Caudate nucleus (tissue), 63 donors: ENCODE measurements at places on chromosomes 1 and 21.

- DNase-seq, result no peak
Observed at GRCh38 chr1:156499842-156500542, 583 bp downstream of the MEF2D start.

- no peak for DNase-seq
Observed at GRCh38 chr21:38875694-38876492, 70.2 kb downstream of the ETS2 start.

- no peak for DNase-seq
Observed at GRCh38 chr1:21628798-21629393, 40.3 kb downstream of the RAP1GAP start.

- DNase-seq, result no peak
Observed at GRCh38 chr21:46069719-46070279, 28.1 kb upstream of the COL6A2 start.

DNA sequence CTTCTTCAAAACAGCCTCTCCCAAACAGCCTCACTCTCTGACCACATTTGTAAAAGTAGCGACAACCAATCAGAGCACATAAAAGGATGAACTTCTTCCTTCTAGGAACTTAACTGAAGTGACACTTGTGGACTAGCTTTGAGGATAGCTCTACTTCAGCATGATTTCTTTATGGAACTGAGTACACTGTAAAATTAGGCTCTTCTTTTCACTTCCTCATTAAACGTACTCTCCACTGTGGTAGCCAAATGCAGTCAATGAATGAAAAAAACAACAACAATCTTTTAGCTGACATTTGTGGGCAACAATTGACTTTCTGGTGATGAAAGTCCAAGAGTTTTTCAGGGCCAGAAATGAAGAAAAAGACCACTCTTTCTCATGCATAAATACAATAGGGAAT, 9.6 kb downstream of the LRRC53 start:
- no peak for DNase-seq

DNA sequence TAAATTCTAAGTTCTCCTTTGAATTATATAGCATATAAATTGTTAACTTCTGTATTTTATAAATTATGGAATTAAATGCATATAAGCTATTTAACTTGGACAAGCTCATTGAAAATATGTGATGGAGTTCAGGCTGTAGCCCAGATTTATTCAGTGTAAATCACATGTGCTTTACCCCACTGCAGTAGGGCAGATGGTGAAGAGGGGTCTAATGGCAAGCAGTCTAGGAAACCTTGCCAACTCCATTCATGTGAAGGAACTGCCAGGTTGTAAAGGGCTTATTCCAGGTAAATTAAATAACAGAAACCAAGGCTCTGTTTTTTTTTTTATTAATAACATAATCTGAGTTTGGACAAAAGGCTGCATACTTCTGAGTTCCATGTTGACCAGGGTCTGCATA, 243.2 kb downstream of the NCAM2 start:
- DNase-seq, result no peak

GRCh38 chr21:38619992-38620479, 121.8 kb upstream of the ERG start:
- DNase-seq, result no peak
